AG04449 (cell line): ENCODE measurements at places on chromosomes 13 and 19.

GRCh38 chr19:16405797-16406196, 66.0 kb downstream of the EPS15L1 start:
- no peak for DNase-seq

DNA sequence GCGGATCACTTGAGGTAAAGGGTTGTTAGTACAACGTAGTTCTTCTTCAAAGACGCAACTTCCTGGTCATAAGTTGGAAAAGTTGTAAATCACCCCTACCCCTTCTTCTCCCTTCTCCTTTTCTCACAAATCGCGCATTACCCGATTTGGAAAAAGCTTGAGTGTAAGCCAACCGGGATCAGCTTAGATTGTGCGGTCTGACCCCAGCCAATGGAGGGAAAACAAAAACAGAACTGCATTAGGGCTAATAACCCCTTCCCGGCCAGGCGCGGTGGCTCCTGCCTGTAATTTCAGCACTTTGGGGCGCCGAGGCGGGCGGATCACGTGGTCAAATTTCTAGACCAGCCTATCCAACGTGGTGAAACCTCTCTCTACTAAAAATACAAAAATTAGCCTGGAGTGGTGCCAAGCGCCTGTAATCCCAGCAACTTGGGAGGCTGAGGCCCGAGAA, 806 bp downstream of the ZNF90 start:
- no peak for DNase-seq

DNA sequence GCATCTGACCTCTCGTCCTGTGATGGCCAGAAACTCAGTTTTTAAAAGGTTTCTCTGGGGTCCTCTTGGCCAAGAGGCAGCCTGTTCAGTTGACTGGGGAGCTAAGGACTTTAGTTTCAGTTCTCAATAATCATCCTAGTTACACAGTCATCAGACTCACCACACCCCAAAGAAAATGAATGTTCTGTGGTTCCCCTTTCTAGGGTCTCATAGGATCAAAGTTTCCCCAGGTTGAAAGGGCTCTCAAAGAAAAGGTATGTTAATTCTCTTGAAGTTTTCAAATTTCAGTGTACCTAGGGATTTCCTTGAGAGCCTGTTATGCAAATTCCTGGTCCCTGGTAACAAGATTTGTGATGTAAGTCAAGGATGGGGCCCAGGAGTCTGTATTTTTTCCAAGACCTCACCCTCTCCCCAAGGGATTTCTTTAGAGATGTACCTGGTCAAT, 94.9 kb downstream of the FAM216B start:
- no peak for DNase-seq

DNA sequence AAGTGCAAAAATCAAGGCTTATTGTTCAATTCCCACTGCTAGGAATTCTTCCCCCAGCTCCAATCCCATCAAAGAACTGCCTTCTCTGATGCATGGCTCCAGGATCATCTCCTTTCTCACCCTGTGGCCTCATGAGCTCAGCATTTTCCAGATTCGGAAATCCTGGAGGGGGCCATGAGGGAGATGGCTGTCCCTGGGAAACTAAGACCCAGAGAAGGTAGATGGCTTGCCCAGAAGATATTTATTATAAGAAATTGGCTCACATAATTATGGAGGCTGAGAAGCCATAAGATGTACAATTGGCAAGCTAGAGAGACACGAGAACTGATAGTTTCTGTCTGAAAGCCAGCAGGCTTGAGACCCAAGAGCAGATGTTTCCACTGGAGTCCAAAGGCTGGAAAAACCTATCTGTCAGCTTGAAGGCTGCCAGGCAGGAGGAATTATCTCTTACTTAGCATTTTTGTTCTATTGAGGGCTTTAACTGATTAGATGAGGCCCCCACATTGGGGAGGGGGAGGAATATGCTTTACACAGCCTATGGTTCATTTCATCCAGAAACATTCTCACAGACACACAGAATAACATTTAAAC, 58.6 kb downstream of the GADD45B start:
- no peak for DNase-seq

DNA sequence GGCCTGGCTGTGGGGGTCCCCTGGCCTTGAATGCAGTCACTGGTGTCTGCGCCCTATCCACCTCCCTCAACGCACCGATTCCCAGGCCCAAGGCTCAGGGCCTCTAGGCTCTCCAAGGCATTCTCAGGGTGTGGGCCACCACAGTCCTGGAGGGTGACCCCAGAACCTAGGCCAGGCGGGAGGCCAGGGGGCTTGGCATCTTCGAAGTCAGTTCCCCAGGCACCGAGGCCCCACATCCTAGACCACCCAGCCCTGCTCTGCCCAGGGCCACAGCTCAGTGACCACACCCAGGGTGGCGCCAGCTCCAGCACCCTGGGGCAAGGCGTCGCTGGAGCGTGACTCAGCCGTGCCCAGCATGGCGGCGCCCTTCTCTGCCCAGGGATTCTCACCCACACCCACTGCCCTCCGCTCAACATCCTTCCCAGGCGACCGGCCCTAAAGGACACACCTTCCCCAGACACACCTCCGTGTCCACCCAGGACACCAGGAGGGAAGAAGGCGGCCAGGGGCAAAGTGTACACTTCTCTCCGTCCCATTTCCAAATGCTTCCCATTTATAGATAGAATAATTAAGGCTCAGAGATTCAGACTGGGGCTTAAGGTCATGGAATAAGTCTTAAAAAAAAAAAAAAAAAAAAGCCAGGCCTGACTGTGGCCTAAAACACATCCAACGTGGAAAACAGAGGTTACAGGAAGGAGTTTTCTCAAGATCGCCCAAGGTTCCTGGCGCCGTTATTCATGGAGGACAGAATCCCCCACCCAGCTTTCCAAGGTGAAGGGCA, 36.4 kb upstream of the NANOS3 start:
- no peak for DNase-seq

DNA sequence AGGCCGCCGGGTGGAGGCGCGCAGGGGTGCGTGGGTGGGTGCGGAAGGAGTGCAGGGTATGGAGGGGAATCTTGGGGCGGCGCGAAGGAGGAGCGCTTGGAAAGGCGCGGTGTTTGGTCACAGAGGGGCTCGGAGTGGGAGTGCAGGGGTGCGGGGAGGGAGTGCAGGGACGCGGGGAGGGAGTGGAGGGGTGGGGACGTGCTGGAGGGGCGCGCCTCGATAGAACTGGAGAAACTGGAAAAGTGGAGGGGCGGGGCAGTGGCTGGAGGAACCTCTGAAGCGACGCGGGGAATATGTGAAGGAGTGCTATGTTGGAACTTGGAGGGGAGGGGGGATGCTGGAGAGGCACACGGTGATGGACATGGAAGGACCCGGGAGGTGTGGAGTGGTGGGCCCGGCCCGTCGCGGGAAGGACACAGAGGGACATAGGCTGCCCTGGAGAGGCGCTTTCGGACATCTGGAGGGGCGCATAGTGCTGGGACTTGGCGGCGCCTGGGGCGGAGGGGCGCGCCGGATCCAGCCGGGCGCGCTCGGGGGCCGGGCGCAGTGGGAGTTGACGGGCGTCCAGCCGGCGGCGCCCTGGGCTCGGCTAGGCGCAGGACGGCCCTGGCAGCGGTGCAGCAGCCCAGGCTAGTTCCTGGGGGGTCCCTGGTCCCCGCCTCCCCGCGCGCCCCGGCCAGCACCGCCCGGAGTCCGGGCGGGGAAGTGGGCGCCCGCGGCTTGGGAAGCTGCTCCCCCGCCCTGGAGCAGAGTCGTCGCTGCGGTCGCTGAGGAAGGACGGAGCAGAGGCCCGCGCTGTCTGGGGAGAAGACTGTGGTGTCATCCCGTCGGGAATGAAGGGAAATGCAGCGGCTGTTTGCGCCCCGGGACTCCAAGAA, 20.8 kb upstream of the SGCG start:
- no peak for DNase-seq
